ENCODE measurements at places on chromosomes 4 and X.

DNA sequence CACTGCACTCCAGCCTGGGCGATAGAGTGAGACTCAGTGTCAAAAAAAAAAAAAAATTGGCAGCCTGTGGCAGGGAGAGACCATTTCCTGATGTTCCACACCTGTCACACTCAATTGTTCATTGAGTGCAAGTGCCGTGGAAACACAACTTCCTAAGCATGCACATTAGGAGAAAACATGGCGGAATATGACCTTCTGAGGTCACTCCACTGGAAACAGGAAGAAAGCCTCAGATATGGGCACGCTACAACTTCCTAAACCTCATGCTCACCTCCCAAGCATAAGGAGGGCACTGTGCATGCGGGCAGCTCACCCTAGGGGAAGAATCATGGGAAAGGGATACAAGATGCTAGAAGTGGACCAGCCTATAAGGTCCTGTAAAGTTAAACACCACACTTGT lies 28.5 kb upstream of the CD99 start:
- no peak overlapping the region for H3K4me3 ChIP-seq
- no peak for DNase-seq
- no peak overlapping the region for H3K27ac ChIP-seq
- H3K36me3 ChIP-seq = peaks cover 2% of the 10 kb centered on the region
- H3K4me1 ChIP-seq = no peaks in the 10 kb centered on the region

DNA sequence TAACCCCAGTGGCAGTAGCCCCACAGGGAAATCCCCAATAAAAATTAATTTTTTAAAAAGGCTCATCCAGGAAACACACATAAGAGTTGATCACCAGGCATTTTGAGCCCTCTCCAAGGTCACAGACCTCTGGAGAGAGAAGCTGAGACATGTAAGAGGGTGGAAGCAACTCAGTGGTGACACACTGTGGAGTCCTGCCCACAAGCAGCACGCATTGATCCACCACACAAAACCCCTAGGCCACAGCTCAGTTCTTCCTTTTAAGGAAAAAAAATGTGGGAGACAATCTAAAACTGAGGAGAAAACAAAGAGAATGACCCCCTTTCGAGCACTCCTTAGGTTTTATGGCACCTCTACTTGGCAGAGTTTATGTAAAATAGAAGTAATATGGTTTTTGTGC lies 71.7 kb upstream of the S100G start:
- H3K36me3 ChIP-seq = no peaks in the 10 kb centered on the region
- H3K27me3 ChIP-seq = no peaks in the 10 kb centered on the region
- DNase-seq = no peak
- H3K4me1 ChIP-seq = peaks cover 4% of the 10 kb centered on the region
- H3K4me3 ChIP-seq = no peak overlapping the region

DNA sequence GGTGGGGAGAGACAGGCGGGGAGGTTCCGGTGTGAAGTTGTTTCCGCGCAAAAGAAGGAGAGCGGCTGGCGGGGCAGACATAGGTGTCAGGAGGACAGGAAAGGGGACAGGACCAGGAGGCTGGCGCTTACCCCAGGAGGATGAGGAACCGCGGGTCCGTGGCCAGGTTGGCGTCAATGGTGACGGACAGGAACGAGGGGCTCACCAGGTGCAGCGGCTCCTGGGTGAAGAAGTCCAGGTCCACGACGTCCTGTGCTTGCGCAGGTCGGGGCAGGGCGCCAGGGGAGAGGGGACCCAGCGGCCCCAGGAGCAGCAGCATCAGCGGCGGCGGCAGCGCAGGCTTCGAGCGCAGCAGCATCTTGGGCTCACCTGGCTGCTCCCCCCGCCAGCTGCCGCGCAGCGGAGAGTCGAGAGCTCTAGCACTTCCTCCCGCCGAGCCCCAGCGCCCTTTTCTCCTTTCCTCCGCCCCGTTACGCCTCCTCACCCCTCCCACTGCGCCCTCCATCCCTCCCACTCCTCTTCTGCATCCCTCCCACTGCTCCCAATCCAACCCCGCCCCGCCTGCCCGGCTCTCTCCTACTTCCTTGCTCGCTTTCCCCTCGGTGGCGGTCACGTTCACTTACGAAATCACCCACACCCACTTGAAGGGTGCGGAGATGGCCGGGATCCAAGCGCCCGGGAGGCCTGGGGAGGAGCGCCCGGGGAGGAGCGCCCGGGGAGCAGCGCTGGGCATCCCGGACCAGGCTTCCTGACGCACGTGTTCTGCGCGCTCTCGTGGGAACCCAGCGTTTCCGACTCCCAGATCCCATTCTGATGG lies at the start of gene HPSE:
HPSE (minus strand) TSS at position 424 of the 817 bp plus-strand sequence; CDS start at position 358, 66 bp downstream.
- H3K27ac ChIP-seq = peak within 1 kb of the TSS; percentile 72
- H3K27me3 ChIP-seq = peaks cover 33% of the 10 kb centered on the region
- H3K36me3 ChIP-seq = peaks cover 27% of the 10 kb centered on the region
- peaks cover 45% of the 10 kb centered on the region for H3K4me1 ChIP-seq
- H3K4me3 ChIP-seq = peak within 1 kb of the TSS; percentile 90
- DNase-seq = peak; percentile 86

DNA sequence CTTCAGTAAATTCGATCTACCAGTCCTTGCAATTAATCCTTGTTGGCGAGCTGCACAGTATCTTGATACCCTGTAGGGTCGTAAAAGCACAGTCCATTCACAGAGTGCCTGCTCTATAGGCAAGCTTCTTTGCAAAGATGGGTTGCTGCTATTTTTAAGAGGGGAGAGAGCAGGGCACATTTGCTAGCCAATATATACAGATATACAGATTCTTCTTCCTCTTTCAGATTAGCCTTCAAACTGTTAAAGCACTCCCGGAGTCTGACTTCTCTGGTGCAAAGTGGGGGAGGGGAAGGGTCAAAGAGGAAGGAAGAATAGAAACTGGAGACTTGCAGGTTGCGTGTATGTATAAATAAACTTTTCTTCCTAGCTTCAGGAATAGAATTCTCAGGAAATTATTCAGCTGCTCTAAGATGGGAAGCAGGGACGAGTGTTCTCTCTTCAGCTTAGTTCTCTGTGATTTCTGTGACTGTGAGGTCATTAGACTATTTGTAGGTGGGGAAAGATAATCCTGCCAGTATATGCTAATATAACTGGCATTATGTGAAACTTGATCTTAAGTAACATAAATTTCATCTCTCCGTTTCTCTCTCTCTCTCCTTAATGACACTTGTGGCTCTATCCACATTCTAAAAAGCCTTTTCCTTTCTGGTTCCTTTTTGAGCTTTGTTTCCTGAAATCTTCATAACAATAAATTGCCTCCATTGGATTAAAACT lies at the start of gene CYSLTR1:
CYSLTR1 (minus strand) TSS at position 242 of the 717 bp plus-strand sequence. CDS start 53,865 bp downstream, outside the sequence.
- peaks cover 11% of the 10 kb centered on the region for H3K36me3 ChIP-seq
- DNase-seq = no peak
- peak within 1 kb of the TSS; percentile 92 for H3K27ac ChIP-seq
- peaks cover 67% of the 10 kb centered on the region for H3K4me1 ChIP-seq
- peak within 1 kb of the TSS; percentile 89 for H3K4me3 ChIP-seq
- no peaks in the 10 kb centered on the region for H3K27me3 ChIP-seq

GRCh38 chrX:141185366-141185765 lies 8.4 kb upstream of the LDOC1 start:
- no peak for DNase-seq
- no peaks in the 10 kb centered on the region for H3K4me1 ChIP-seq
- no peak overlapping the region for H3K27ac ChIP-seq
- no peaks in the 10 kb centered on the region for H3K27me3 ChIP-seq

DNA sequence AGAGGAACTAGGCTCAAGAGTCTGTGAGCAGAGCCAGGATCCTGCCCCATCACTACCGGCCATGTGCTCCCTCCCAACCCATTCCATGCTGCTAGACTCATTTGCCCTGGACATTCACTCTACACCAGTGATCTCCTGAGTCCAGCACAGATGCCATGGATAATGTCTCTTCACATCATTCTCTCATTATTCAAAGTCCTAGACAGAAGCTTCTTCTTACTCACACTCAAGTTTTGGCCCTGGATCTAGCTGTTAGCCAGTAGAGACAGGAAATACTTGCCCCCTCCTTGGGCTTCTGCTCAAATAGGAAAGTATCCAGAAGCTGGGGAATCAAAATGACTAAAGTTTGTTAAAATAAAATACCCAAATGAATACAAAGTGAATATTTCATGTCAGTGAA lies 266.8 kb upstream of the LDB2 start:
- no peak overlapping the region for H3K27ac ChIP-seq
- H3K36me3 ChIP-seq = peaks cover 4% of the 10 kb centered on the region
- peaks cover 5% of the 10 kb centered on the region for H3K27me3 ChIP-seq
- H3K4me1 ChIP-seq = peaks cover 19% of the 10 kb centered on the region

DNA sequence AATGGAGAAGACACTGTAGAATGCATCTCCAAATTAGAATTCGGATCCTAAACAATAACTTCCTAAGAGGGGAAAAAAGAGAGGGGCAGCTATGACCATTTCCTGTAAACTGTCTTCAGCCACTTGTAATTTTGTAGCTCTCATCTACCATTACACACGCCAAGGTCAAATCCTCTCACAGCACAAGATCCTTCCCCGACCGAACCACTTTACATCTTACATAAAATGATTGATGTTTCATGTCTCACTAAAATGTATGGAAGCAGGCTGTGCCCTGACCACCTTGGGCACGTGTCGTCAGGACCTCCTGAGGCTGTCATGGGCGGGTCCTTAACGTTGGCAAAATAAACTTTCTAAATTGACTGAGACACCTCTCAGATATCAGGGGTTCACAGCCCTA lies 24.1 kb upstream of the PBDC1 start:
- no peaks in the 10 kb centered on the region for H3K27me3 ChIP-seq
- peak overlapping the region; percentile 74 for H3K4me3 ChIP-seq
- peak; percentile 69 for DNase-seq
- no peaks in the 10 kb centered on the region for H3K36me3 ChIP-seq
- peak overlapping the region; percentile 99 for H3K27ac ChIP-seq

GRCh38 chr4:168074861-168075260 lies 17.5 kb upstream of the ANXA10 start:
- H3K4me3 ChIP-seq = no peak overlapping the region
- no peaks in the 10 kb centered on the region for H3K4me1 ChIP-seq
- H3K36me3 ChIP-seq = no peaks in the 10 kb centered on the region

- DNase-seq = peak; percentile 86
- H3K27ac ChIP-seq = no peak within 1 kb of the TSS
- peaks cover 17% of the 10 kb centered on the region for H3K4me1 ChIP-seq
- H3K36me3 ChIP-seq = peaks cover 3% of the 10 kb centered on the region
Observed at GRCh38 chrX:47619486-47620302, at the start of gene SYN1. Gene SYN1, minus strand, starts transcription at chrX:47619857. Its CDS starts 129 bp downstream, at chrX:47619728.

- H3K4me3 ChIP-seq = no peak overlapping the region
- no peak for DNase-seq
- H3K27ac ChIP-seq = no peak overlapping the region
- no peaks in the 10 kb centered on the region for H3K27me3 ChIP-seq
Observed at GRCh38 chr4:184765473-184766340, 31.8 kb upstream of the CENPU start.

DNA sequence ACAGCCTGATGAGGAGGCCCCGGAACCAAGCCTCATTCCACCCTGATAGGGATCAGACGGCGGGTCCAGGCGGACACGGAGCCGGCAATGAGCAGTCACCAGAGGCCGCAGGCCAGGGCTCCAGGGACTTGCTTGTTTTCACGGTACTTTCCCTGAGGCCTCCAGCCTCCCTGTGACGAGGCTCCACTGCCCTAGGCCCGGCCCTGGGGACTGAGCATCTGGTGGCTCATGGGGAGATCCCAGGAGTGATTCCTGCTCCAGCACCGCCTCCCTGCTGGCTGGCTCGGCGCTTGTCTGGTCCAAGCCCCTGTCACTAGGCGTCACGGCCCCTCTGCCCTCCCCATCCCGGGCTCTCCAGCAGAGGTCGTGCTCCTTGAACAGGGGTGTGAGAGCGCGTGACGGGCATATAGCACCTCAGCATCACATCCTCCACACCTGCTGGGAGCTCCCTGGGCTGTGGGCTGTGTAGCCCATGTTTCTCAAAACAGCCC lies 14.1 kb downstream of the HTRA3 start:
- H3K27ac ChIP-seq = no peak overlapping the region
- no peaks in the 10 kb centered on the region for H3K4me1 ChIP-seq
- H3K27me3 ChIP-seq = no peaks in the 10 kb centered on the region
- H3K4me3 ChIP-seq = no peak overlapping the region

- H3K4me1 ChIP-seq = no peaks in the 10 kb centered on the region
- no peaks in the 10 kb centered on the region for H3K36me3 ChIP-seq
- no peak overlapping the region for H3K27ac ChIP-seq
- no peak overlapping the region for H3K4me3 ChIP-seq
Observed at GRCh38 chr4:128386761-128387599, 99.4 kb upstream of the PGRMC2 start.

DNA sequence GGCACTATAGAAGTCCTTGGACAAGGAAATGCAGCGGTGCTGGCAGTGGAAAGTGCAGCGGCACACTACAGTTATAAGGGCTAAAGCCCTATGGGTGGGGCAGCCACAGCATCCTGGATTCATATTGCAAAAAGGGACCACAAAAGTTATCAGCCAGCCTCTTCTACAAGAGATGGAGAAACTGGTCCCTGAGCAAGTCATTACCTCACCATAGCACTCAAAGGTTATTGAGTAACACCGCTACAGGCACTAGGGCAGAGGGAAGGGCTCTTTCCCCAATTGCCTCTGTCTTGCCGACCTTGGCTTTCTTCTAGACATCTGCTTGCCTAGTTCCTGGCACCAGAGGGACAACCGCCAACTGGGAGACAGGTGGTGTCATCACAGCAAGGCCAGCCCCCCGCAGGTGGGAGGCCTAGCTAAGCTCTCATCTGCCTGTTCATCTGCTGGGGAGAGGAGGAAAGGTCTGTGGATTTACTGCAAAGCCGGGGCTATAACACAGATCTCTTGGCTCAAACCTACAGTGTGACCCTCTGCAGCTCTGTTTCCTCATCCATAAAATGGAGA lies 600.0 kb downstream of the BCOR start:
- peaks cover 3% of the 10 kb centered on the region for H3K4me1 ChIP-seq
- no peak overlapping the region for H3K27ac ChIP-seq
- no peak overlapping the region for H3K4me3 ChIP-seq
- no peaks in the 10 kb centered on the region for H3K36me3 ChIP-seq
